Cortex of kidney (tissue), 1 donor: ENCODE measurements at places on chromosomes 4 and X.

DNA sequence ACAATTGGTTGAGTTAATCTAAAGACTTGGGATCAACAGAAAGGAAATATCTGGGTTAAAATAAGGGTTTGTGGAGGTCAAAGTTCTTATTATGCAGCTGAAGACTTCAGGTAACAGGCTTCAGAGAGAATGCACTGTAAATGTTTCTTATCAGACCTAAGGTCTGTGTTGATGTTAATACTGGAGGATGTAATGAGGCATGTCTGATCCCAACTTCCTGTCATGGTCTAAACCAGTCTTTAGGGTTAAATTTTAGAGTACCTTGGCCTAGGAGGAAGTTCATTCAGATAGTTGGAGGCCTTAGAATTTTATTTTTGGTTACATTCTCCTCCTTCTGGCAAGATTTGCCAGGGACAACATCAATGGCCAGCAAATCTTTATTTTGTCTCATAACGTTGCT is 72.1 kb upstream of the GC start:
- DNase-seq, result no peak

DNA sequence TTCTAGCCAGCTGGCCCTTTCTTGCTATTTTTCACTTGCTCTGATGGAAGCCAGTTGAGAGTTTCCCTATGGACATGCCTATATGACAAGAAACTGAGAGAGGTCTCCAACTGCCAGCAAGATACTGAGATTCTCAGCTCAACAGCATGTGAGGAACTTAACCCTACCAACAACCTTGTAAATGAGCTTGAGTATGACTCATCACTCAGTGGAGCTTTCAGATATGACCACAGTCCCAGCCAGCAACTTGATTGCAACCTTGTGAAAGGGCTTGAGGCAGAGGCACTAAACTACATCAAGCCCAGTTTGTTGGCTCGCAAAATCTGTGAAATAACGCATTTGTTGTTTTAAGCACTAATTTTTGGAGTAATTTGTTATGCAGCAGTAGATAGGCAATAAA is 175.8 kb downstream of the COMMD8 start:
- DNase-seq, result no peak

DNA sequence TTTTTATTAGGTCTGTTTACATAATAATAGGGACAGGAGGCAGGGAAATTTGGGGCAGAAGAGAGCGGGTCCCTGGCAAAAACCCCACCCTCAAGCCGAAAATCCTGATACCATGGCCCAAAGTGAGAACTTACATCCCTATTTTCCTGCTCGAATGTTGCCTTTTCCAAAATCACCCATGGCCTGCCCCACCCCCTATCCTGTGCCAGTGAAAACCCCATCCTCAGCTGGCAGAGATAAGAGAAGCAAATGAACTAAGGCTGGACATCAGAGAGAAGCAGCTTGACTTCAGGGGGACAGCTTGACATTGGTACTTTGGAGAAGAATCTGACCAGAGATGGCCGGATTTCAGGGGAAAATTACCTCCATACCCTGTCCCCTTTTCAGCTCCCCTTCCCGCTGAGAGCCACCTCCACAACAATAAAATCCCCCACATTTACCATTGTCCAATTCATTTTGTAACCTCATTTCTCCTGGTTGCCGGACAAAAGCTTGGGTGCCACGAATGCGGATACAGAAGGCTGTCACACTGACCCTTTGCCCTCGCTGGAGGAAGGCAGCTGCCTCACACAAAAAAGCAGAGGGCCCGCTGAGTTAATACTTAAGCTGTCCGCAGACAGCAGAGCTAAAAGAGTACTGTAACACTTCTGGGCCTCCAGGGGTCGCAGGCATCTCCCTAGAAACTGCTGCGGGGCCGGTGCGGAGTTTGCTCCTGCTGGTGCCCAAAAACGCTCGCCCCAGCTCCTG is 196.2 kb downstream of the SNCA start:
- DNase-seq, result no peak

- no peak for DNase-seq
These were observed 30.6 kb downstream of the HSD17B11 start for GRCh38 chr4:87360338-87360935.

DNA sequence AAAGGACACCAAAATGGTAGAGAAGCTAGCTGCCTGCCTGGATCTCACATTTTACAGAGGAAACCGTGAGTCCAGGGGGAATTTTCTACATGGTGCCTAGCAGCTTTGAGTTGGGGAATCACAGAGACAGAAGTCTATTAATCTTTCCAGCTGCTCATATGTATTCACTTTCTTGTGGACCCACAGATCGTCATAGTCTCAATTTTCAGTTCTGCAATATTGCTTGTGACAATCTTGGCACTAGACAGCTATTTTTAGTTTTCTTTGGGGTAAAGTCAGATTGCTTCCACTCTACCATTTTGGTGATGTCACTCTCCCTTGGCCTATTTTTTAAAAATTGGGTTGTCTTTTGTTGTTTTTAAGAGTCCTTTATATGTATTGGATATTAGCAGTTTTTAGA is 233.4 kb upstream of the STK26 start:
- DNase-seq, result no peak

DNA sequence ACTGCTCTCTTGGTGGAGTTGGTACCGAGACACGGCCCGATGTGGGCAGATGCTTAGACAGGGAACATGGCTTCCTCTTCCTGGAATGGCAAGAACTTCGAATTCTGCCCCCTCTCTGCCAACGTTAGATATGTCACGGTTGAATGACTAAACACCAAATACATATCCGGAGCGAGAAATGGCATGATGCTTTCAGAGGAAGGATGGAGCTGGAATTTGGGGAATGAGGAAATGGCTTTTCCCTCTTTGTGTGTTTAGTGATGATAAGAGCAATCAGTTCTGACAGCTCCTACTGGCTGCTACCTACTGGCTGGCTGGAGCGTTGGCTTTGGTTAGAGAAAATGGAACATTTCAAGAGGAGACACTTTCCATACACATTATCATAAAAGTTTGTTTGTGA is 140.0 kb downstream of the DHRSX start:
- DNase-seq, result no peak

DNA sequence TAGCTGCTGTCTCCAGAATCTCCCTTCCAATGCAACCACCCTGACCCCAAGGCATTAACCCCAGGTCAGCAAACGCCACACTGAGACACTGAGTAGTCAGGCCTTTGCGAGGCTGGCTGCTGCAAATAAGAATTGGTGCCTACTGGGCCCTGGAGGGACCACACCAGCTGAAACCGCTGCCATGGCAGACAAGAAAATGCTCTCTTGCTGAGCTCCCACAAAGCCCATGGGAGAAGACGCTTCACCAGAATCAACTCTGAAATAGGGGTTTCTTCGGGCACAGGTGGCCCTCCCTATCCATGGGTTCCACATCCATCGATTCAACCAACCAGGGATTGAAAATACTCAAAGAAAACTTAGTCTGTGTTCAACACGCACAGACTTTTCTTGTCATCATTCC is 26.7 kb upstream of the CRMP1 start:
- DNase-seq, result no peak

GRCh38 chrX:111649638-111650037 is 31.3 kb upstream of the ALG13 start:
- DNase-seq, result no peak

DNA sequence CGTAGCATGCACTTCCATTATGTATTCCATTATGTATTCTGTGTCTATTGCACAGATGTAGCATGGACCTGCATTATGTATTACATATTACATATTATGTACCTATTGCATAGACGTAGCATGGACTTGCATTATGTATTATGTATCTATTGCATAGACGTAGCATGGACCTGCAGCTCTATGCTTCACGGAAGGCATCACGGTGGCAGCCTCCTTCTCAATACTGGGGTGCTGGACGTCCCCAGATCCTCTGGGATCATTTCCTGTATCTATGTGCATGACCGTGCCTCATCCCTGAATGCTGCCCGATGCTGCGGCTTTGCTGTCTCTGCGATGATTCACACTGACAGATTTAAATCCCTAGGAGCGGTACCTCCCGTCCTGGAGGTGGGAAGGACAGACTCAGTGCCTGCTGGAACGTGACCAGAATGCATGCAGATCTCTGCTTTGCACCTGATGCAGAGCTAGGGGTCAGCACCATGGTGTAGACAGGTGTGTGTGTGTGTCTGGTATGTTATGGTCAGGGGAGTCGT is 317.5 kb downstream of the DHRSX start:
- no peak for DNase-seq

GRCh38 chrX:105462186-105462585 is 241.7 kb upstream of the TEX13A start:
- DNase-seq, result no peak

GRCh38 chrX:104118765-104119164 is 6.4 kb downstream of the ZCCHC18 start:
- DNase-seq, result no peak

DNA sequence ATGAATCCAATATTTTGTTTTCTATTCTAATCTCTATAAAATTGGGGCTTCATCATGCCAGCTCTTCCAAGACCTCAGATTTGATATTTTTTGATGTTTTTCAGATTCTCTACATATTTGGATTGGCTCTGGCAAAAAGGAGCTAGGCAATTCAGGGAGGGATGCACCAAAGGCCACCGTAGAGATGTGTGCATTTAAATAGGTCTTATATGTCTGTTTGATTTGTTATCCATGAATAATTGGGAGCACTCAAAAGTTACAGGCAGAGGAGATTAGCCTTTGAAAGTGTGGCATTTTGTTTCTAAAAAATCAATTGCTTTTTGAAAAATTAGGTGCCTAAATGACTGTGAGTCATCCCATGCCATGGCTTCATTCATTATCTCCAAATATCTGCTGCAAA is 147.1 kb upstream of the RPS6KA6 start:
- no peak for DNase-seq

DNA sequence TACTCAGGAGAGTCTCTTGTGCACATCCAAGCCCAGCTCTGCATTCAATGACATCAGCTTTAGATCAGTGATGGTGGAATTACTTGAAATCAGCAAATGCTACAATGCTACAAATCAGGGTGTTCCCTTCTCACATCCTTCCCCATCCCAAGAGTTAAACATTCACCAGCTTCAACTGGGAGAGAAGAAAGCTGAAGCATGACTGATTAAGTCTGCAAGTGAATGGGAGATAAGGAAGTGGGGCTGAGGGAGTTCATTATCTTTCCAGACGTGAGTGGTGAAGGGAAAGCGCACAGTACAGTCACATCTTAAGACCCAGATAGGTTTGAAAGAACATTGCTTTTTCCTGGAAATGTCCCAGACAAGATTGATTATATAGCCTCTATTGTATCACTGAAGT is 26.2 kb upstream of the MAP9 start:
- no peak for DNase-seq

GRCh38 chrX:31500921-31501320 is 429.1 kb upstream of the FTHL17 start:
- no peak for DNase-seq

DNA sequence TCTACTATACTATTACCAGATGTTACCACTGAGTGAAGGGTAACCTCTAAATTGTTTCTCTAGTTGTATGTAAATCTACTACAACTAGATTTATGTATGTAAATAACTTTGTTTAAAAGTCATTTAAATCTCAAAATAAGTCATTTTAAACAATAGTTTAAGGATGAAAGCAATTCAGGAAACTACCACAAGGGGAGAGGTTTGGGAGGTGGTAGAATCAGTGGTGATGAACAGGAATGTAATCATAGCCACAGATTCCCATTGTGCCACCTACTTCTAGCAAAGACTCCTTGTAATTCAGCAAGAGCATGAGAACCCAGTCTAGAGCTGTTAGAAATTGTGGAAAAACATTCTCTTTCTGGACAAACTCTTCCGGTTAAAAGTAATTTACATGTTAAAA is 234.6 kb downstream of the SLC7A11 start:
- DNase-seq, result no peak

- DNase-seq, result no peak
These were observed 665.5 kb downstream of the TLL1 start for GRCh38 chr4:166538491-166539005.

GRCh38 chr4:79923281-79923680 is 149.7 kb downstream of the ANTXR2 start:
- DNase-seq, result no peak

- no peak for DNase-seq
These were observed 499.5 kb downstream of the ANKRD50 start for GRCh38 chr4:124212815-124213630.

GRCh38 chr4:82818664-82819662 is 20.4 kb upstream of the SCD5 start:
- DNase-seq, result no peak

DNA sequence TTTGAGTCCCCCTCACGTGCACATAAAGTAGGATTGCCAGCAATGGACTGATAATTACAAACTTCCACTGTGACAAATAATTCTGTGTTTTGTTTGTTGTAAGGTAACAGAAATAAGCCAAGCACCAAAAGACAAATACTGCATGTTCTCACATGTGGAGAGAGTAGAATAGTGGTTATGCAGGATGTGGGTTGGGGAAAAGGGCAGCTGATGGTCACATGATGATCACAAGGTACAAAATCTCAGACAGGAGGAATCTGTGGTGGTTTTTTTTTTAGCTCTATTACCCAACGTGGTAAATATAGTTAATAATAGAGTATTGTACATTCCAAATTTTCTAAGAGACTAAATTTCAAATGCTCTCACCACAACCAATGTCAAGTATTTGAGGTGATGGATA is 182.3 kb downstream of the BANK1 start:
- DNase-seq, result no peak
